ENCODE measurements at places on chromosomes 7 and 10.
A peak's percentile ranks its signal among the peaks of the same experiment; 100 is the strongest.

GRCh38 chr7:122055073-122055472 is 89.0 kb downstream of the AASS start:
- DNase-seq: no peak

- no peak for DNase-seq
Measured at GRCh38 chr7:155531681-155532080, 14.7 kb downstream of the CNPY1 start.

DNA sequence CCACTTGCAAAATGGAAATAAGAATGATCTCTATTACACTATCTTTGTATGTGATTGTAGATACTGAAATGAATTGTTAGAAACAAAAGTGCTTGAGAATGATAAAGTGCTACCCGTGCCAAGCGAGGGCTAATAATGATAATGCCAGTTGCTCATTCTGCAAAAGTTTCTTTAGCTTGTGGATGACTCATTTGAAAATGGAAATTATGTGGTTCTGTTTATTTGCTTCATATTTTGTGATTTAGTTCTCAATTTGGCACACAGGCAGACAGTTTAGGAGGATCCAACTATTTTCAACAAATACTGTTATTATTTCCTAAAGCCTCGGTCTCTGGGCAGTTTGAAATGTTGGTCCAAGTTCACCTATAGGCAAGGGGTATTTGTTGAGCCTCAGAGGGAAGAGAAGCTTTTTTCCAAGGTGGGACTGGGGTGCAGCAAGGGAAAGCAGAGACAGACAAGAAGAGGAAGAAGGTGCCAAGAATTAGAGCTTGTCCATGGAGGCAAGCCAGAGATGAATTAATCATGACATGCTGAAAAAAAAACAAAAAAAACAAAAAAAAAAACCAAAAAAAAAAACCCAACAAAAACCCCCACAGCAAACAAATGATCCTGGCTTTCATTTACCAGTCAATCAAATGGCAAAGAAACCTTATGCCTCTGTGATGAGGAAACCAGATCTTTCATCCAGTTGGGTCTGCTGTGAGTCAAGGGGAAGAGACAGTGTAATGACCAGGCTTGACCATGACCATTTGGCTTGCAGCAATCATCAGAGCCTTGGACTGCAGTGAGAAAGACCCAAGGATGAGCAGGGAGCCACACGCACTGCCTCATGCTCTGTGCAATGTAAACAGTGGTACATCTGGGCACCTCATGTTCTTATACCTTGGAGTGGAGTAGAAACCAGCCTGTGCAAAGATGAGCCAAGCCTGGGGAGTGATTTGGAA is 285.0 kb upstream of the HABP2 start:
- DNase-seq: peak; percentile 50

- peak; percentile 64 for DNase-seq
Measured at GRCh38 chr7:77455321-77455720, 39.2 kb upstream of the GSAP start.

DNA sequence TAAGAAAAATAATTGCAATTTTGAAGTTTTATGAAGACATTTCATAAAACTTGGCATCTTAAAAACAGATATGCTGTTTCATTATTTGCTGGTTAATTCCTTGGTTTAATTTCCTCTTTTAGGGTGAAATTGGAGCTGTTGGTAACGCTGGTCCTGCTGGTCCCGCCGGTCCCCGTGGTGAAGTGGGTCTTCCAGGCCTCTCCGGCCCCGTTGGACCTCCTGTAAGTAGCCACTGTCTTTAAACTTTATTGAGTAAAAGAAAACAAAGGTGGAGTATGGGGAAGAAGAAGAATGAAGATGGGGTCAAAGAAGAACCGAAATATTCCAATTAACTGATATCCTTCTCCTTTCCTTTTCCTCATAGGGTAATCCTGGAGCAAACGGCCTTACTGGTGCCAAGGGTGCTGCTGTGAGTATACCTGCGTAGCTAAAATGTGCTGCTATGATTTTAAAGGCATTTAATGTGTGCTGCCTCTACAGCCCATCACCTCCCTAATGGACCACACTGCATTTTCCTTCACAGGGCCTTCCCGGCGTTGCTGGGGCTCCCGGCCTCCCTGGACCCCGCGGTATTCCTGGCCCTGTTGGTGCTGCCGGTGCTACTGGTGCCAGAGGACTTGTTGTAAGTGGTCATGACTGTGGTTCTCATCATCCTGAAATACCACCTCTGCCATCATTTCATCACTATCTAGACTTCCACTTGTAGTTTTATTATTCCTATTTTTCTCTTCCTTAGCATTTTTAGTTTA is 14.7 kb downstream of the COL1A2 start:
- DNase-seq: no peak

DNA sequence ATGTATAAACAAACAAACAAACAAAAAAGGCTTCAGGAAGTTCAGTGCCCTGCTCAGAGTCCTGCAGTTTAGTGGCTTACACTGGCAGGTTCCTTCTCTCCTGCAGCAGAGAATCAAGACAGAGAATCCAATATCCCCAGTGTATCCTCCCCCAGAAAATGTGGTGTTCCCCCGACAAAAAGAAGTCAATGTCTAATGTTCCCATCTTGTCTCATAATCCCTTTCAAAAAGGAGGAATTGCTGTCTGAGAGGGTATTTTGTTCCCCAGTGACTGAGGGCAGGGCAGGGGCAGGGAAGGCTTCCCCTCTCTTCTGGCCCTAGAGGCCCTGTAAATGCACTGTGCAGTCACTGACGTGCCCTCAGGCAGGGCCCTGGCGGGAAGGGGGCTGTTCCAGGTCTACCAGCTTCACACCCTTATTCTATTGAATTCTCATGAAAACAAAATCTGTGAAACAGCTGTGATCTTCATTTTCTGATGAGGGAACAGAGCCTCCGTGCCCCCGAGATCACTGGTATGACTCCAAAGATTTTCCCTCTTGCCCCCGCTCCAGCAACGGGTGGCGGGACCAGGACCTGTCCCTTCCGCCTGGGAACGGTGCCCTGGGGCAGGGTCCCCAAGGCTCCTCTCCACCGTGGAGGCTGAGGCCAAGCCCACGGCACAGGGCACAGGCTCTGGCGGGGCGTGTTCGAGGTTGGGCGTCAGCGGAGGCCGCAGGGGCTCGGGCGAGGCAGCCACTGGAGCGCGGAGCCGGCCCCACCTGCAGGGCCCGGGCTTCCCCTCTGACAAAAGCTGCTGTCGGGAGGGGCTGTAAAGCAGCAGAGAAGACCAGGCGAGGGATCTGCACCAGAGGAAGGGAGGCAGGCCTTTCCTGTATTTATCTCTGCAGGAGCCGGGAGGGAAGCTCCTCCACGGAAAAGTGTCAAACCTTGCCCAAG is 13.4 kb upstream of the WDFY4 start:
- DNase-seq: no peak

GRCh38 chr10:25952857-25953256 is 18.8 kb downstream of the MYO3A start:
- DNase-seq: no peak

DNA sequence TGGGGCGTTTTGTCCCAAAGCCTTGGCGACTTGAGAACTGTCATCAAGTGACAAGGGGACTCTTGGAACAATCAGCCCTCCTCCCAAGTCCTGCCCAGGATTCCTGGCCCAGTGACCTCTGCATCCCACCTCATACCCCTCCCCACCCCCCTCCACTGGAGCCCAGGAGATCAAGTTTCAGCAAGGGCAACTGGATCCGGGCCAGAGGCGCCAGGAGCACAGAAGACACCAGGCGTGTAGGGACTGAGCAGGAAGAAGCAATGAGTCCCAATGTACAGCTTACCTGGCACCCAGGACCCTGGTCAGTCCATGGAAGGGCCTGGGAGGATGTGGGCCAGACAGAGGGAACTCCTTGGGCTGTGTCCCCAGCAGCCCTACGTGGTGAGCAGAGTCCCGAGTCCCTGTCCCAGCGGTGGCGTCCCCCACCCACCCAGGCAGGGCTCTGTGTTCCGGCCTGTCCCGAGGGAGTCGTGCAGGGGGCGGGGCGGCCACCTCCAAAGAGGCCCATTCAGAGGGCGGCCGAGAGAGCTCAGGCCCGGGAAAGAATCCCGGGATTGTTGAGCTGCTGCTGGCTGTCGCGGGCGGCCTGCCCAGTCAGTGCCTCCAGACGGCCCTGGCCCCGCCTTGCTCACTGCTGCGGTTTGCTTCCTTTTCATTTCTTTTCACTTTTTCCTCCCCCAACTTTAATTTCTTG is 254.1 kb downstream of the TNS3 start:
- DNase-seq: no peak

DNA sequence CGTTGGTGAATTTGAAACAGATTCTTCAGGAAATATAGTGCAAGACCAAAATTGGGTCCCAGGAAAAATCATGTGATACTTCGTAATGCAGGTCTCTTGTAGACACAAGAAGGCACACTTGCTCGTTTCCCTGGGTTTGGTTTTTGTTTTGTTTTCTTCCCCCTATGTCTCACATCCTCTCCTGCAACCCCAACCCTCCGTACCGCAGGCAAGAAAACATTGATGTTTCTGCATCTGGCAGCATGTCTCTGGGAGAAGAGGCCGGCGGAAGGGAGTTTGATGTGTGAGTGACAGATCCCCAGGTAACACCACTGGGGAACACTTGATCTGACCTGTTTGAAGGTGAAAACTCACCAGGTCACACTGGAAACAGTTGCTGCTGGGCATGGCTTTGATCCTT is 718.5 kb downstream of the AUTS2 start:
- no peak for DNase-seq

DNA sequence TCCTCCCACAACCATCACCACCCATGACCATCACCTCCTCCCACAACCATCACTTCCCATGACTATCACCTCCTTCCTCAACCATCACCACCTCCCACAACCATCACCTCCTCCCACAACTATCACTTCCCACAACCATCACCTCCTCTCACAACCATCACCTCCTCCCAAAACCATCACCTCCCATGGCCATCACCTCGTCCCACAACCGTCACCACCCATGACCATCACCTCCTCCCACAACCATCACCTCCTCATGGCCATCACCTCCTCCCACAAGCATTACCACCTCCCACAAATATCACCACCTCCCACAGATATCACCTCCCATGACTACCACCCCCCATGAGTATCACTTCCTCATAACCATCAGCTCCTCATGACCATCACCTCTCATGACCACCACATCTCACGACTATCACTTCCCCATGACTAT is 52.2 kb downstream of the PDGFA start:
- DNase-seq: no peak

- DNase-seq: no peak
Measured at GRCh38 chr7:46539892-46540483, 618.9 kb upstream of the IGFBP3 start.

- no peak for DNase-seq
Measured at GRCh38 chr10:115129752-115130151, 36.6 kb downstream of the ATRNL1 start.

- DNase-seq: no peak
Measured at GRCh38 chr10:9921544-9921943, 1096.1 kb upstream of the CELF2 start.

DNA sequence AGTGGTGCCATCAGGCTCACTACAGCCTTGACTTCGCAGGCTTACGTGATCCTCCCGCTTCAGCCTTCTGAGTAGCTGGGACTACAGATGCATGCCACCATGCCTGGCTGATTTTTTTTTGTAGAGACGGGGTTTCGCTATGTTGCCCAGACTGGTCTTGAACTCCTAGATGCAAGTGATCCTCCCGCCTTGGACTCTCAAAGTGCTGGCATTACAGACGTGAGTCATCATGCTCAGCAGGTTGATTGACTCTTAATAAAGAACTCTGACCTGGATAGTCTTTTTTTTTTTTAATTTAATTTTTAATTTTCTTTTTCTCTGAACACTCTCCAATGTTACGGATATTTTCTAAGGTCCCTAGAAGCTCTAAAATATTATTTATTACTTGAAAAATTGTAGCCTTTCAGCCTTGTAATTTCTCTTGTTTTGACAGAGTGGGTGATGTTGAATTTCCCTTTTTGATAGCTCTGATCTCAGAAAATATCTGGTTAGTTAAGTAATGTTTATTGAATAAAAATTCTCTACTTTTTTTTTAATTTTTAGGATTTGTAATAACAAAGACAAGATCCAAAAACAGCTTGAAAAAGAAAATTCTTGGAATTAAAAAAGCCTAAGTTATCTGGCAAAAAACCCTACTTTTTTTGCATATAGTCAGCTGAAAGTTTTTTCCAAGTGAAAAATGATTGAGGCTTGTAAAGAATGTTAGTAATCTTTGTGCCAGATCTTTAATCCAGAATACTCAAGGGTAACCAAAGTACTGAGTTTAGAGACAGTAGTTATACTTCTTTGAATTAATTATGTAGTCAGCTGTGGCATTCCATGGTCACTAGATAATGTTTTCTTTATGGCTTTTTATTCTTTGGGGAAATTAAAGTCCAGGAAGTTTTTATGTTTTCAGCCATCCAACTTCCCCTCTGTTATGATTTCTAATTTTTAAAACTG is 26.7 kb downstream of the TBC1D12 start:
- DNase-seq: no peak

GRCh38 chr10:14971867-14972448 is 12.8 kb downstream of the MEIG1 start:
- peak; percentile 65 for DNase-seq

All from suppressor macrophage (primary cell).